ENCODE measurements at places on chromosomes 4 and X. TPM values are rescaled to one million over a fixed set of nuclear protein-coding genes. Genes with fewer than 3 reads are reported as not detected.

DSPP gene
- total RNA-seq, result not detected

MBNL3 gene
- total RNA-seq, result 8.5 TPM

GNRHR gene
- not detected for total RNA-seq

TMEM144 gene
- total RNA-seq, result 6.6 TPM

RBMXL3 gene
- not detected for total RNA-seq

ADH4 gene
- not detected for total RNA-seq

AR gene
- 13.2 TPM for total RNA-seq

FGFBP2 gene
- not detected for total RNA-seq

SMIM10 gene
- 9.2 TPM for total RNA-seq

DKK2 gene
- 0.39 TPM for total RNA-seq

DMRTC1 gene
- total RNA-seq, result not detected

SPACA5B gene
- not detected for total RNA-seq

UGT8 gene
- not detected for total RNA-seq

NXF2 gene
- total RNA-seq, result not detected

ANKRD17 gene
- 76.2 TPM for total RNA-seq

BEX3 gene
- total RNA-seq, result 120 TPM

CENPU gene
- 15.4 TPM for total RNA-seq

KLHL5 gene
- total RNA-seq, result 35.3 TPM

DDX3X gene
- total RNA-seq, result 126 TPM

PAGE5 gene
- total RNA-seq, result not detected

CYTL1 gene
- total RNA-seq, result 0.37 TPM

KLHL4 gene
- 1.8 TPM for total RNA-seq

MEPE gene
- not detected for total RNA-seq

UBA1 gene
- 214 TPM for total RNA-seq

SPANXN5 gene
- total RNA-seq, result not detected

PPBP gene
- total RNA-seq, result not detected

RHOXF2B gene
- not detected for total RNA-seq

SLC10A4 gene
- 0.37 TPM for total RNA-seq

MAGEA3 gene
- total RNA-seq, result not detected

MAGEA12 gene
- total RNA-seq, result not detected

DIPK2B gene
- not detected for total RNA-seq

USP17L18 gene
- total RNA-seq, result not detected

MAGEB6 gene
- total RNA-seq, result not detected

CT55 gene
- total RNA-seq, result not detected

GNL3L gene
- total RNA-seq, result 30.1 TPM

ARSJ gene
- total RNA-seq, result 27.2 TPM

NPNT gene
- total RNA-seq, result not detected

BST1 gene
- total RNA-seq, result 5.9 TPM

UGT2B15 gene
- total RNA-seq, result not detected

CXCL13 gene
- total RNA-seq, result not detected

KLF8 gene
- 4.4 TPM for total RNA-seq

PLRG1 gene
- 69.0 TPM for total RNA-seq

PDGFRA gene
- 254 TPM for total RNA-seq

CCKAR gene
- total RNA-seq, result not detected

SLC16A2 gene
- 9.2 TPM for total RNA-seq

AMMECR1 gene
- 15.1 TPM for total RNA-seq

PAGE2B gene
- not detected for total RNA-seq

XAGE1A gene
- not detected for total RNA-seq

SULT1E1 gene
- total RNA-seq, result 0.37 TPM

PABPC1L2A gene
- total RNA-seq, result not detected

RHOXF2 gene
- total RNA-seq, result not detected
